ENCODE measurements at places on chromosomes 5 and 9.

DNA sequence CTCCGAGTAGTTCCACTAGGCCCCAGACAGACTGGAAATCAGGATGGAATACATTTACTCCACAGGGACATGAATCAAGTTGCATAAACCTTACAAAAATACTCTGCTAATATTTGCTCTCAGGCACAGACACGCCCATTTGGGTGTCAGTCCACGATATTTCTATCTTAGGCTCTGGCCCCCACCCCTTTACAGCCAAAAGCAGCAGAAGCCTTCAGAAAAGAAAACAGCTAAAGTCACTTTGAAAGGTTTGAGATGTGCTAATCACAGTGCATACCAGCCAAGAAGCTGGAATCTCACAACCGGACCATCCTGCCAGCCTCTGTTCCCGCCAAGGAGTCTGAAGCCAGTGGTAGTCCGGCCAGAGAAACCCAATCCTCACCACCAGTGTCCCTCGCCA is 22.6 kb downstream of the PTPN3 start:
- DNase-seq, result no peak

DNA sequence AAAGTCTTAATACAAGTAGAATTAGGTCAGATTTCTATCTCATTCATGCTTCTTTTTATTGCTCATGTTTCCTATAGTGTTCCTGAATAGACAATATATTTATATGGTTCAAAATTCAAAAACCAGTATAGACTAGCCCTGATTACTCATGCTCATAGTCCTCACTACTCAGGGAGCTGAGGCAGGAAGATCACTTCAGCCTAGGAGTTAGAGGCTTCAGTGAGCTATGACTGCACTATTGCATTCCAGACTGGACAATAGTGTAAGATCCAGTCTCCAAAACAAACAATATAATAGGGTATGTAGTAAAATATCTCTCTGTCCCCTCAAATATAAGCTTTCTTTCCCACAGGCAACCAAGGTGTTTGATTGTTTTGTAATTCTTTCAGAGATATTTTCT is 2.4 kb downstream of the ANKRD31 start:
- no peak for DNase-seq

GRCh38 chr5:318341-318897 is 3.1 kb upstream of the AHRR start:
- DNase-seq, result no peak

DNA sequence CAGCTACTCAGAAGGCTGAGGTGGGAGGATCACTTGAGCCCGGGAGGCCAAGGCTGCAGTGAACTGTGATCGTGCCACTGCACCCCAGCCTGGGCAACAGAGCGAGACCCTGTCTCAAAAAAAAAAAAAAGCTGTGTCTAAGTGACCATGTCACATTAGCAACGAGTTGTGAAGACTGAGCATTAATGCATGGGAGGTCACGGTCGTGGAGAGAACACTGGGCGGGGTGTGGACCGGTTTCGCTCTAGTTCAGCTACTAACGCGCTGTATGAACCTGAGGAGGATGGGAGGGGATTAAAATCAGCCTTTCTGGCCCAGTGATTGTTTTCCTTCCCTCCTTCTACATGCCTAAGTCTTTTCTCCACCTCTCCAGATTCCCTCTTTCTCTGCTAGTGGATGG is 56.7 kb upstream of the CARTPT start:
- DNase-seq, result no peak

GRCh38 chr5:34895641-34896419 is 19.5 kb downstream of the RAD1 start:
- no peak for DNase-seq

DNA sequence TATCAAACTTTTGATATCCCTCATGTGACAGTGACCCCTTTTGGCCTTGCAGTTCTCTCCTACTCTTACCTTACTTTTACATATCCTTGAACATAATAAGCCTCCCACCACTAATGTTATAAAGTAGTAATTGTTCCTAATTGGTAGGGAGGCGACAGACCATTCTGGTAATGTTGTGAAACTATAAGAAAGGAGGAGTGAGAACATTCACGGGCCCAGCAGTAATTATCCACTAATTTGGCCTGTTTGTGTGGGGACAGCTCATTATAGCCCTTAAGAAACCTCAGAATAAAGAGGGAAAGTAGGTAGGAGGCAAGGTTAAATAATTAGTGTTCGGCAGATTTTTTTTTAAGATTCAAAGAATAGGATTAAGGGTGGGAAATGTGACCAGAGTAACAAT is 1046.5 kb upstream of the ARRDC3 start:
- no peak for DNase-seq

- DNase-seq, result no peak
Observed at GRCh38 chr9:136626740-136627642, 35.7 kb upstream of the EGFL7 start.

DNA sequence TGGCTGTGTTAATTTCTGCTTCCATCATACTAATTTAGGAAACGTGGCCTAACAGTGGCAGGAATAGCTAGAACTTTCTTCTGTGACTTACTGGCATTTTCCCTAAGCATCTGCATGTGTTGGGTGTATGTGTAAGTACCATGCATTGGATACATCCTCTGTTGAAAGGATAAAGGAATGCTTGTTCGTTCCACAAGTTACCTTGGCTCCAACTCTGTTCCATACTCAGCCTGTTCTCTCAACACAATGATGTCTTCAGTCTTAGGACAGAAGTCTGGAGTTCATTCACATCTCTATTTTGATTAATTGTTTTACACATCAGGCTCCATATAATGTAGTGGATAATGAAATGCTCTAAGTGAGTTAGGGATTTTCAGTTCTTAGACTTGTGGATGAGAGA is 190.1 kb upstream of the DMRT1 start:
- no peak for DNase-seq

- no peak for DNase-seq
Observed at GRCh38 chr5:80216753-80217596, 38.9 kb downstream of the SERINC5 start.

DNA sequence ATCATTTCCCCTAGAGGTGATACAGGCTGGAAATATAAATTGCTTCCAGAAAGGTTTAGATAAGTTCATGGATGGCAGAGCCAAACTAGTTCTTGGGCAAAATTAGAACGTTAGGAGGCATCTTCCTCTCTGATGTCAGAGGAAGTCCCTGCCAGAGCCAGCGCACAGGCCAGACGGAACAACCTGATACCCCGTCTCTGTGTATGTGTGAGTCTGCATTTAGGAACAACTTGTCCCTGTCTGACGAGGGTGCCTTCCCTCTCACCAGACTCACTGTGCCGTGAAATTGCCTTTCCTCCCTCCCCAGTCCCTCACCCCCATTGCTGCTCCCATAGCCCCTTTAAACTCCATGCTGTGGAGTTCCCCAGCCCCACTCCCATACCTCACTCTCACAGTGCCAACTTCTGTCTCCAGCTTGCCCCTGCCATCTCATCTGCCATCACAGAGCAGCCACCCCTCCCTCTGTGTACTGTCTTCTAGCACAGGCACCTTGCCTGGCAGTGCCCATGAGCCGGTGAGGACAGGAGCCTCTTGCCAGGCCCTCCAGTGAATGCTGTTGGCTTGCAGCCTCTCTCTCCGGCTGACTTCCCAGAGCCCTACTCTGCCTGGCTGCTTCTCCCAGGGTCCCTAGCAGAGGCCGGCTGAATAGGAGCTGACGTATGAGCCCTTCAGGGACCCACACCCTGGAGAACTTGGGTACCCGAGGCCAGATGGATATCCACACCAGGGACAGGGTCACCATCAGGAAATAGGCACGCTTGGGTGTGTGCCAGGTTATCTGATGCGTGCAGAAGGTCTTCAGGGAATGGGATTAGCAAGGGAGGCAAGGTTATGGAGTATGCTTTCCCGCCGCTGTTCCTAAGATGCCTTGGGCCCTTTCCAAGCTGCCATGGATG is 26.7 kb downstream of the UNC5A start:
- DNase-seq, result no peak

DNA sequence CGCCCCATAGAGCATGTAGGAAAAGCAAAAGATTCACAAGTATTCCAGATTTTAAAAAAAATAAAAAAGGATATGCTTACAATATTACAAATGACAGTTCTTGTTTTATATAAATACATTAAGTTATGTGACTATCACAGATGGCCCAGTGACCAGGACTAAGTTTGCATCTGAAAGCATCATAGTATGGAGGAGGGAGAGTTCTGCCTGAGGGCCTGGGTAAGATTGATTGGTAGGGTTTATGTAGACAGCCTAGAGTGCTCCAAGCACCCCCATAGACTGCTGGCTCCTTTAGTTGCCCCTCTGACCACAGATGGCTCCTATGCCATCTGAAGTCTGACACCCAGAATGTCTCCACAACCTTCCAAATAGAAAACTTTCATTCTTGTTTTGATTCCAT is 48.0 kb upstream of the ADAMTS16 start:
- no peak for DNase-seq

- DNase-seq, result no peak
Observed at GRCh38 chr5:112549605-112550166, 130.6 kb upstream of the EPB41L4A start.

- DNase-seq, result no peak
Observed at GRCh38 chr9:101516655-101517054, 17.0 kb upstream of the RNF20 start.

DNA sequence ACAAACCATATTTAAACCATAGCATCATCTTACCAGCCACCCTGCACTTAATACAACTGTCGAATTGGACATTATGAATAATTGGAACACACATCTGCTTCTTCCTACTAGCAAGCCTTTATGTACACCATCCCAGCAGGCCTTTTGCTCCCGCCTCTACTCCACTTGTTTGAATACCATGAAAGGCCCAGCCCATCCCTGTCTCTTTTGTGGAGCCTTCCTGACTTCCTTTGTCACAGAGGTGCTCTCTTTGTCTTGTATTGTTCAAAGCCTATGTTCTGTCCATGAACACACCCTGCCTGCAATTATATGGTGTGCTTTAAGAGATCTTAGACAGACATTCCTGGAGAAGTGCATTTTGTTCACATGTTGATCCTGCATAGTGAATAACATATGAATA is 465.7 kb downstream of the DIRAS2 start:
- DNase-seq, result no peak

DNA sequence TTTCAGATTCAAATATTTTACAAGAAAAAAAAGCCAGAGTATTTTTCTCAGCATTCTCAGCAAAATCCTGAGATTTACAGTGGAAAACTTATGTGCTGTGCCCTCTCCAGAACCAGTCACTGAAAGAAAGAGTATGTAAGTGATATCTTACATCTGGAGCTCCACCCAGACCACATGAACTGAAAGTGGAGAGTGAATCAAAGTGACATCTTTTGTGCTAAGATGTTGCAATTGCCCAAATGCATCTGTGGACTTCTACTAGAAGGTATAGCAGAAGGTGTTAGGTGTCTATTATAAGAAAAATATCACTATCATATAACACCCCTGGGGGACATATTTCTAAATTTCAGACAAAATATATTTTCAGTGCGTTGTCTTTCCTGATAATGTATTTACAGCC is 49.0 kb upstream of the RIC1 start:
- DNase-seq, result no peak

- DNase-seq, result no peak
Observed at GRCh38 chr5:59346982-59347381, 546.5 kb downstream of the PDE4D start.

DNA sequence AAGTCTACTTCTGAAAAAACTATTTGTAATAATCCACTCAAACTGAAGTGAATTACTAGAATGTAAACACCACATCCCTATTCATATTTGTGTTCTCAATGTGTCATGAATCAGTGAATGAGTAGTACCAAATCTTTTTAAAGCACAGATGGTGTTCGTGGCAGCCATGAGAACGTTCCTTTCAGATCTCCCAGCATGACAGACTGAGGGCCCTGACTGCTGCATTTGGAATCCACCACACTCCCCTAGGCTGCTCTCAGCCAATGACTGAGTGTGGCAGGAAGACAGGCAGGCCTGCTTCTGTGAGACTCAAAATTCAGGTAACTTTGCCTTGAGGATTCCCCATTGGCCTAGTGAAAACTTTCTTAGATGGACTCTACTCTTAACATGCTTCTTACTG is 10.9 kb upstream of the JMY start:
- no peak for DNase-seq

GRCh38 chr9:135960411-135961276 is 529 bp downstream of the UBAC1 start:
- DNase-seq, result no peak

DNA sequence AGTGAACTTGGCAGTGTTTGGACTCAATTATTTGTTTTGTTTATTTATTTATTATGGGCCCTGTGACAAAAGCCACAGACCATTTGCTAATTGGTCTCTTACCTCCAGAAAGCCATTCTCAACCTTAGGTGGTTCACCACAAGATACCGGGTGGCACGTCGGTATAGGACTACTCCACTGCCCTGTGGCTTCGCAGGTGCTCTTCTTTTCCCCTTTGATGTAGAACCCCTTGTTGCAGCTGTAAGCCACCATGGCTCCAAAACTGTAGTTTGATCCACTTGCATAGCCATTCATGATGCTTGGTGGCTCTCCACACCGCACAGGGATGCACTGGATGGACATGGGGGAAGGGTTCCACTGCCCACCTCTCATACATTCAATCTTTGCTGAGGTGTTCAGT is 73.3 kb upstream of the TXNDC8 start:
- no peak for DNase-seq

DNA sequence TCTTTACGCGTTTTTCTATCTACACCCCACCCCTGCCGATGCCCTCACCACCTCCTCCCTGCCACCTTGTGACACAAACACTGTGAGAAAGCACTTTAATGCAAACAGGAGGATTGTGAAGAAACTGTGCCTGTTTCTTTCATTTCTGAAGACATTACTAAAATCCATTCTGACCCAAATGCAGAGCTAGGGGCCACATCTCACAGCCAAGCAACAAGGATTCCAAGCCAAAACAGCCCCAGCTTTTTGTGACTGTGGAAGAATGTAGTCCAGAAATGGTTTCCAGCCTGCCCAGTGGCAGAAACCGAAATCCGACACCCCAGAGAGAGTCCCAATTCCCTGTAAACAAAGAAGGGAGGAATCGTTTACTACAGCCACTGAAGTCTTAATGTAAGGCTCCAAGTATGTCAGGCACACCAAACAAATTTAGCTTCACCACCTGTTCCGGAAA is 190.9 kb downstream of the TTC39B start:
- no peak for DNase-seq

DNA sequence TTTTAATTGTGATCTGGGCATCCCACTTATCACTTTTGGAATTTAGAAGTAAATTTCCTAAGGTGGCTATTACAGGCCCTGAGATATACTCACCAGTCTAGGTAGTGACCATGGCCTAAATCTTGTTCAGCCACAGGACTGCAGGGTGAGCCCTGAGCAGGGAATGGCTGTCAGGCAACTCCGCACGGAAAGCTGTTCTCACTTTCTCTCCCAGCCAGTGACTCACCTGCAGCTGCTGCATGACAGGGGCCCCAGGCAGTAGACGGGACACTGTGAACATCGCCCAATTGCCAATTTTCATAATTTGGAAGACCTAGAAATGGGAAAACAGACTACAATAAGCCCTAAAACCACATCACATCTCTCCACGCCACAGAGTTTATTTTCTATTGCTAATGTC is 69.6 kb upstream of the TAF1L start:
- DNase-seq, result no peak

GRCh38 chr5:178469975-178470759 is 120.0 kb downstream of the COL23A1 start:
- no peak for DNase-seq

GRCh38 chr5:173242675-173243121 is 7.7 kb upstream of the NKX2-5 start:
- DNase-seq, result no peak
